ENCODE measurements at places on chromosomes 7 and 10. TPM values are rescaled to one million over a fixed set of nuclear protein-coding genes. Genes with fewer than 3 reads are reported as not detected.

DNA sequence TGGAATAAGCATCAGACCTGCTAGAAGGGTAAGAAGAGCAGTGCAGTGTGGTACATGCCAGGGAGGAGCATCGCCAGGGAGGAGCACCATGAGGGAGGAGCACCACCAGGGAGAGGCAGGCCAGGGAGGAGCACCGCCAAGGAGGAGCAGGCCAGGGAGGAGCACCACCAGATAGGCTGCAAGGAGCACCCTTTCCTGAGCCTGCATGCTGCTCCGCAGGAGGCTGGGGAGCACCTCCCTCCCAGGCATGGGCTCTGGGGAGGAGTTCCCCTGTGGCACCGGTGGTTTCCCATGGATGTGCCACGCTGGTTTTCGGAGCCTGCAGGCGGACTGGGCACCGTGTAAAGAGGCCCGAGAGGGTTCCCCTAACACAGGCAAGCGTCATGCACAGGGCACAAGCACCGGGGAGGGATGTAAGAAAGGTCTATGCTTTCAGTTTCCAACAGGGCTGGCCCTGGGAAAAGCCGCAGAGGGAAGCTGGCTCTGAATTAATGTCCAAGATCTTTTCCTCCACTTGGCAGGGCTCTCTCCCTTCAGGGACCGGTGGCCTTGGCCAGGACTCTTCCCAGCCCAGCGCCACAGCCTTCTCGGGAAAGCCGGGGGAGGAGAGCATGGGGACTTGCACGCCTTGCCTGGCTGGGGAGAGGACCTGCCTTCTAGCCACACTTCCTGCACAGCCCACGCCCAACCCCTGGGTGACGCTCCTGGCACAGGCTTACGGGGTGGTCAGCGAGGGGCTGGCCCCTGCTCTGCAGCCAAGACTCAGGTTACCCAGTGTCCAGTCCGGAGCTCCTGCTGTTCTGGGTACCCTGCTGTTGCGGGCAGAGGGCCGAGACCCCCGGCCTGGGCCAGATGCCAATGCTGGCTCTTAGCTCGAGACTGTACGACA, 11.5 kb upstream of the GPER1 start:
- DNase-seq: no peak

DNA sequence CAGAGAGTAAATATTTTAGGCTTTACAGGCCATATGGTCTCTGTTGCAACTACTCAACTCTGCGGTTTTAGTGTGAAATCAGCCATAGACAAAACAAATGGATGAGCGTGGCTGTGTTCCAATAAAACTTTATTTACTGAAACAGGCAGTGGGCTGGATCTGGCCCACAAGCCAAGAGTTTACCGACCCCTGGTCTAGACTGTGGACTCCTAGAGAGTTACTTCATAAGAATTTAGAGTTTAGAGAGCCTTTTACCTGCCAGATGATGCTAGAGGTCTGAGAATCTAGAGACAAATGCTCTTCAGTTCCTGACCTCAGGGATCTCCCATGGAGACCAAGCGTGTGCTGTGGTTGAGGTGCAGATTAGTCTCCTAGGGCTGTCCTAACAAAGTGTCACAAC, 174.8 kb downstream of the PTEN start:
- no peak for DNase-seq

DNA sequence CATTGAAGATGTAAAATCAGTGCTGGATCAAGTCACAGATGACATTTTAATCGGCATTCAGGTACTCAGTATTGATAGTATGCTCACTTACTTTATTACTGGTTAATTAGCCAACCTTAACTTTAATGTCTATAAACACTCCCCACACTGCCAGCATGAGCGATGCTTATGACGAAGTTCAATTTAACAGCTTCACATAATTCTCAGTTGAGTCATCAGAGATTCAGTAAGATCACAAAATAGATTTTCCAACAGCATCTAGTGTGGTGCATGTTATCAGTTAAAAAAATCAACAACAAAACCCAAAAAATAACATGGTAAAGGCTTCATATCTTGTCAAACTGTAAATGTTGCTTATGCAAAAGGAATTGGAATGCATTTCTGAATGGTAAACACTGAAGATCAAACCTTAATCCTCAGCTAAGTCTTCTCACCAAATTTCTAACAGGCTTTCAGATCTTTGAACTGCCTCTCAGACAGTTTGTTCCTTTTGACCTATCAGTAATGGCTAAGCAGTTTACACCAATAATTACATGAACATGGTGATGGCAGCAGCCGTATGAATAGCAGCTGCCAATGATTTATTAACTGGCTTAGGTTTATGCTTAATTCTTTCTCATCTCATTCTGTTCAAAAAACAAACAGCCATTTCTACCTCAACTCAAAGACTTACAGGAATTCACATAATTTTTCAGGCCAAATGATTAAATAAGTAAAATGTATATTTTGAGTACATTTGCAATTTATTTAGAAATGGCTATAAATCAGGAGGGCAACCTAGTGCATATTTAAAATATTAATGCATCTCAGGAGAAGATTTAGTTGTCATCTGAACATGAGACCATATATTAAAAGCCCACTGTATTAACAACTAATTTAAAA, 98.5 kb downstream of the CABCOCO1 start:
- DNase-seq: no peak

The LIPM gene
- not detected for polyA plus RNA-seq

The CALML3 gene
- 0.19 TPM for polyA plus RNA-seq

The CRTAC1 gene
- 19.1 TPM for polyA plus RNA-seq

All from right renal pelvis (tissue), 4 donors.